Muscle of leg (tissue), 16 donors: ENCODE measurements at places on chromosomes 11 and 22. TPM values are rescaled to one million over a fixed set of nuclear protein-coding genes. Genes with fewer than 3 reads are reported as not detected.

DNA sequence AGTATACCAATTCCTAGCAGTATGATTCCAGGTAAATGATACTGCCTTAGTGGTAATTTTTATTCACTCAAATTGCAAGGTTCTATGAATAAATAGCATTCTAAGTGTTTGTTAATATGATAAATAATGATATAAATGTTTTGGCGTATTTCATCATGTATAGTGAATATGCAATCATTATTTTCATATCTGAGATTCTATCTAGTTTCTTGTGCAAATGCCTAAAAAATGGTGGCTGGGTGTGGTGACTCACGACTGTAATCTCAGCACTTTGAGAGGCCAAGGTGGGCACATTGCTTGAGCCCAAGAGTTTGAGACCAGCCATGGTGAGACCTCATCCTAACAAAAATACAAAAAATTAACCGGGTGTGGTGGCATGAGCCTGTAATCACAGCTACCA, 13.9 kb downstream of the HIPK3 start:
- H3K27me3 ChIP-seq, result no peaks in the 10 kb centered on the region
- DNase-seq, result no peak
- H3K27ac ChIP-seq, result no peak overlapping the region
- H3K4me1 ChIP-seq, result no peaks in the 10 kb centered on the region
- H3K36me3 ChIP-seq, result no peaks in the 10 kb centered on the region

DNA sequence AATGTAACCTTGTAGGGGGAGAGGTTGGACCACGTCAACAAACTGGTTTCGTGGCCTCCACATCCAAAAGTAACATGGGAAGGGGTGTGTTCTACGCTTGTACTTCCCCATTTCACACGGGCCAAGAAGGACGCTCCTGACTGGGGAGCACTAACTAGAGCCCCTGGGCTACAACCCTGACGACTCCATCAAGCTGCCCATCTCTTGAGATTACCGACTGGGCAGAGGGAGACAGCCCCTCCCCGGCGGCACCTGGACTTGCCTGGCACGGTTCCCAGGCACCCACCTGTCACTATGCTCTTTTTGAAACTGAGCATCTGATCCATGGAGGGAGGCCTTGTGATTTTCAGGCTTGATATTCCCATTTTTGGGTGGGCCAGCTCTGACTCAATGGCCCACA, 68.5 kb downstream of the SHANK2 start:
- H3K27me3 ChIP-seq, result peaks cover 9% of the 10 kb centered on the region
- no peak overlapping the region for H3K4me3 ChIP-seq
- no peak for DNase-seq
- no peaks in the 10 kb centered on the region for H3K36me3 ChIP-seq
- no peaks in the 10 kb centered on the region for H3K4me1 ChIP-seq

GRCh38 chr11:81476345-81476744, 1257.3 kb downstream of the FAM181B start:
- no peaks in the 10 kb centered on the region for H3K36me3 ChIP-seq
- no peaks in the 10 kb centered on the region for H3K4me1 ChIP-seq
- H3K4me3 ChIP-seq, result no peak overlapping the region
- H3K27me3 ChIP-seq, result no peaks in the 10 kb centered on the region
- H3K27ac ChIP-seq, result no peak overlapping the region
- no peak for DNase-seq

- no peak overlapping the region for H3K27ac ChIP-seq
- H3K36me3 ChIP-seq, result peaks cover 10% of the 10 kb centered on the region
- no peak for DNase-seq
- no peaks in the 10 kb centered on the region for H3K27me3 ChIP-seq
- no peak overlapping the region for H3K4me3 ChIP-seq
- H3K4me1 ChIP-seq, result peaks cover 9% of the 10 kb centered on the region
These were observed 21.5 kb downstream of the KCTD21 start for GRCh38 chr11:78166855-78167469.

- DNase-seq, result no peak
- no peaks in the 10 kb centered on the region for H3K36me3 ChIP-seq
- peaks cover 5% of the 10 kb centered on the region for H3K27me3 ChIP-seq
- no peak overlapping the region for H3K4me3 ChIP-seq
- H3K4me1 ChIP-seq, result peaks cover 46% of the 10 kb centered on the region
- no peak overlapping the region for H3K27ac ChIP-seq
These were observed 40.8 kb upstream of the SMIM38 start for GRCh38 chr11:69114811-69115523.

GRCh38 chr11:130915603-130916237, 559 bp downstream of the SNX19 start:
- peak overlapping the region; percentile 45 for H3K27ac ChIP-seq
- peak overlapping the region; percentile 96 for H3K4me3 ChIP-seq
- H3K27me3 ChIP-seq, result peaks cover 5% of the 10 kb centered on the region

GRCh38 chr22:47281126-47282106, 519.0 kb downstream of the TBC1D22A start:
- DNase-seq, result no peak
- H3K4me1 ChIP-seq, result peaks cover 14% of the 10 kb centered on the region
- H3K27me3 ChIP-seq, result peaks cover 16% of the 10 kb centered on the region
- no peak overlapping the region for H3K4me3 ChIP-seq
- H3K36me3 ChIP-seq, result no peaks in the 10 kb centered on the region

DNA sequence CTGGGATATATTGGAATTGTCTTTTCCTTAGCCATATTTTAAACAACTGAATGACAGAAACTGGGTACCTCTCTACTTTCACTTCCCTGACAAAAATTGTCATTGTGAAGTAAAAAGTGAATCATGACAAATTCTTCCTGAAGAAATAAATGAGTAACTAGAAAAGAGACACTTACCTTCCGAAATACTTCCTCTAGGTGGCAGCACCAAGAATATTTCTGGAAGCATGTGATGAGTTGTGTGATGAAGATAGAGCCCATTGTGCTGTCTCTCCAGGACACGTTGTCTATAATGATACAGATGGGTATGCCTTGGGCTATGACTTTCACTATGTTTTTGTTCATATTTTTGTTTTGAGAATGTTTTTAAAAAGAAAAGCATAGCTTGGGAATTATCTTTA, 21.5 kb downstream of the CASP4 start:
- no peaks in the 10 kb centered on the region for H3K4me1 ChIP-seq
- no peak overlapping the region for H3K27ac ChIP-seq
- H3K36me3 ChIP-seq, result peaks cover 19% of the 10 kb centered on the region
- DNase-seq, result peak; percentile 48
- H3K4me3 ChIP-seq, result no peak overlapping the region
- no peaks in the 10 kb centered on the region for H3K27me3 ChIP-seq

- no peak overlapping the region for H3K27ac ChIP-seq
- H3K4me1 ChIP-seq, result peaks cover 32% of the 10 kb centered on the region
- peaks cover 5% of the 10 kb centered on the region for H3K36me3 ChIP-seq
These were observed 4.5 kb downstream of the FAM118A start for GRCh38 chr22:45314054-45314721.

DNA sequence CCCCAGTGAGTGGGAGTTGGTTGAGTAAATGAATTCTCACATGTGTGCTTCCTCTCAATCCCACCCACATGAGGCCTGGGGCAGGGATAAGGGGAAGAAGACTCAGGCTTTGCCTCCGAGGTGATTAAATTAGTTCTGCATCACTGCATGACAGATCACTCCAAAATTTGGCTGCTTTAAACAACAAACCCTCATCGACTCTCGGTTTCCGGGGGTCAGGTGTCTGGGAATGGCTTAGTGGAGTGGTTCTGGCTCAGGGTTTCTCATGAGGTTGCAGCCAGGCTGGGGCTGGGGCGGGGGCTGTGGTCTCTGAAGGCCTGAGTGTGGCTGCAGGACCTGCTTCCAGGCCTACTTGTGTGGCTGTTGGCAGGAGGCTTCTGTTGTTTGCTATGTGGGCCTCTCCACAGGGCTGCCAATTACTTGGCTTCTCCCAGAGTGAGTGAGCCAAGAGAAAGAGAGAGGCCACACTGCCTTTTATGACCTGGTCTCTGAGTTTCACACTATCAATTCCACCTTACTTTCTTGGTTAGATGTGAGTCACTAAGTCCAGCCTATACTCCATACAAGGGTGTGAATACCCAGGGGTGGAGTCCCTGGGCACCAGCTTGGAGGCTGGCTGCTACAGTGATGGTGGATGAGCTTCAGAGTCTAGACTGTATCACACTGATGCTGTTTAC, 15.9 kb downstream of the MOGAT2 start:
- no peaks in the 10 kb centered on the region for H3K36me3 ChIP-seq
- H3K4me1 ChIP-seq, result peaks cover 21% of the 10 kb centered on the region
- H3K27ac ChIP-seq, result no peak overlapping the region
- peak; percentile 38 for DNase-seq

GRCh38 chr11:126310200-126310991, 6.5 kb downstream of the DCPS start:
- no peak overlapping the region for H3K4me3 ChIP-seq
- H3K27me3 ChIP-seq, result no peaks in the 10 kb centered on the region
- H3K27ac ChIP-seq, result peak overlapping the region; percentile 11

DNA sequence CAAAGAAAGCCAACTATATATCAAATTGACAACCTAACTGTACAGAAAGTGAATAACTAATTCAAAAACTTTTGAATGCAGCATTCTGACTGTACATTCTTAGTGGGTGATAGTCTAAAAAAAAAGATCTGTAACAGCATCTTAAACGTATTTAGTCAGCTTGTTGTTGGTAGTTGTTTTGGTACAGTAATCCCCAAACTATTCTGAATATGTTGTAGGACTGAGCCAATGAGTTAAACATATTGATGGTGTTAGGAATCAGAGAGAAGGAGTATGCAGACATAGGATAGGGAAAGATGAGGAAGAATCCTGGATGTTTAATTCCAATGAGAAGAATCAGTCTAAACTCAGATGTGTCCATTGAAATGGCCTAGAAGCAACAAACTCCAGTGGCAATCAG, 41.9 kb upstream of the KIRREL3 start:
- no peak overlapping the region for H3K4me3 ChIP-seq
- no peak overlapping the region for H3K27ac ChIP-seq
- no peak for DNase-seq

DNA sequence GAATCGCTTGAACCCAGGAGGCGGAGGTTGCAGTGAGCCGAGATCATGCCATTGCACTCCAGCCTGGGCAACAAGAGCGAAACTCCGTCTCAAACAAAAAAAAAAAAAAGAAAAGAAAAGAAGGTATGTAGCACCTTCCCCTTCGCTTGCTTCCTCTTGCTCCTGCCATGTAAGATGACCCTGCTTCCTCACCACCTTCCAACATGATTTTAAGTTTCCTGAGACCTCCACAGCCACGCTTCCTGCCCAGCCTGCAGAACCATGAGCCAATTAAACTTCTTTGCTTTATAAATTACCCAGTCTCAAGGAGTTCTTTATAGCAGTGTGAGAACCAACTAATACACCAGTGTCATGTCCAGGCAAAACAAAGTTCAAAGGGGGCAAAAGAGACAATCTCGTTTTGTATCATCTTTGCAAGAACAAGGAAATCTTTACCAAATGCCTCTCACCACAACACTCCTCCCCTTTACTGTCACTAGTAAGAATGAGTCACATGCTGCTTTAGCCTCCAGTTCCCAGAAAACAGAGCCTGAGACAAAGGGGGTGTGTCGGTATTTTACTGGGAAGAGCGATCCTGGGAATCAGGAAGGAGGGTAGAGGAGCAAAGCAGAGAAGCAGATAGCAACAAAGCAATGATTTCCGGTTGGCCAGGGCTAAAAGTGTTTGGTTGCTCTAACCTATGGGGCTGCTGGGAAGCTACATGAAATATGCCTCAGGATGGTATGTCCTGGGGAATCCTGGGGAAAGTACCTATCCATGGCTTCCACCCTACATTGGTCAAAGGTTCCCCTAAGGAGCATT, 10.5 kb upstream of the MCHR1 start:
- H3K27me3 ChIP-seq, result no peaks in the 10 kb centered on the region
- DNase-seq, result peak; percentile 49
- H3K4me3 ChIP-seq, result no peak overlapping the region
- peak overlapping the region; percentile 33 for H3K27ac ChIP-seq

DNA sequence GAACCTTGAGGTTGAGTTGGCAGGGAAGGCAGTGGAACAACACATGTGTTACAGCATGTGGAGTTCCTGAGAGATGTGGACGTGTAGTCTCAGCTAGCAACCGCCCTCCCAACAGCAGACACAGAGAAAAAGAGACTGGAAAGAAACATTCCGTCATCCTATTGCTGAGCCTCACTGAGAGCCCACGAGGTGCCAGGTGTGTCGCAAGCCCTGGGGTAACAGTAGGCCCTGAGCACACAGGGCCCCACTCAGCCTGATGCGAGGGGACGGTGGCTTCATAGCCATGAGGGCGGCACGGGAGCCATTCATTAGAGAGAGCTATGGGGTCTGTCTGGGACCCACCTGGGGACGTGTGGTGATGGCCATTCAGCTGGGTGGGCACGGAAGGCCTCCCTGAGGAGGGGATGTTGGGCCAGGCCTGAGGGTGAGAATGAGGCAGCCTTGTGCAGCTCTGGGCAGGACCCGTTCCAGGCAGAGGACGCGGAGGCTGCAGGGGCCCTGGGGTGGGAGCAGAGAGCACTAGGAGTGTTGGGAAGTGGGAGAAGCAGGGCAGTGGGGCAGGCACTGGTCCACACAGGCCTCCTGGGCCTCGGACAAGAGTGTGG, 26.2 kb downstream of the MPPED1 start:
- H3K36me3 ChIP-seq, result no peaks in the 10 kb centered on the region
- no peak overlapping the region for H3K4me3 ChIP-seq
- H3K27me3 ChIP-seq, result peaks cover 24% of the 10 kb centered on the region
- no peak for DNase-seq
- H3K4me1 ChIP-seq, result no peaks in the 10 kb centered on the region
- H3K27ac ChIP-seq, result no peak overlapping the region

GRCh38 chr11:96238563-96239135, 104.3 kb downstream of the MAML2 start:
- H3K27ac ChIP-seq, result no peak overlapping the region
- DNase-seq, result no peak
- H3K27me3 ChIP-seq, result no peaks in the 10 kb centered on the region
- no peaks in the 10 kb centered on the region for H3K36me3 ChIP-seq

The PYGM gene
- 165 TPM for total RNA-seq

The GGTLC2 gene
- total RNA-seq, result not detected

The DAGLA gene
- 2.0 TPM for total RNA-seq

The PIWIL4 gene
- 3.0 TPM for total RNA-seq

The TMPRSS6 gene
- total RNA-seq, result not detected

The PLA2G3 gene
- total RNA-seq, result not detected

The CASP12 gene
- total RNA-seq, result 0.22 TPM

The RFPL2 gene
- total RNA-seq, result not detected

The KRTAP5-8 gene
- not detected for total RNA-seq

The VWCE gene
- 3.4 TPM for total RNA-seq

The ABCG4 gene
- 0.13 TPM for total RNA-seq
